Uterine smooth muscle cell (primary cell): ENCODE measurements at places on chromosomes 13 and 19. TPM values are rescaled to one million over a fixed set of nuclear protein-coding genes. Genes with fewer than 3 reads are reported as not detected.

MAP2K2 gene
- 127 and 160 TPM in 2 replicates for total RNA-seq

STOML3 gene
- not detected in 2 replicates for total RNA-seq

SIGLEC8 gene
- not detected in 2 replicates for total RNA-seq

MAST1 gene
- 0.87 TPM in 1 of 2 replicates, not detected in the other for total RNA-seq

CBY2 gene
- not detected in 2 replicates for total RNA-seq

ZNF100 gene
- total RNA-seq: 2.0 and 3.0 TPM in 2 replicates

RINL gene
- total RNA-seq: 1.1 and 1.9 TPM in 2 replicates

C1QTNF9B gene
- total RNA-seq: 0.37 and 1.2 TPM in 2 replicates

GSX1 gene
- total RNA-seq: not detected in 2 replicates
